ENCODE measurements at places on chromosomes 3 and 15.

GRCh38 chr15:43873651-43874050 lies 46.8 kb downstream of the WDR76 start:
- DNase-seq: no peak

- no peak for DNase-seq
Measured at GRCh38 chr15:52682781-52683180, 3.6 kb upstream of the ATOSA start.

GRCh38 chr3:59809710-59810444 lies 760.1 kb upstream of the CFAP20DC start:
- no peak for DNase-seq

DNA sequence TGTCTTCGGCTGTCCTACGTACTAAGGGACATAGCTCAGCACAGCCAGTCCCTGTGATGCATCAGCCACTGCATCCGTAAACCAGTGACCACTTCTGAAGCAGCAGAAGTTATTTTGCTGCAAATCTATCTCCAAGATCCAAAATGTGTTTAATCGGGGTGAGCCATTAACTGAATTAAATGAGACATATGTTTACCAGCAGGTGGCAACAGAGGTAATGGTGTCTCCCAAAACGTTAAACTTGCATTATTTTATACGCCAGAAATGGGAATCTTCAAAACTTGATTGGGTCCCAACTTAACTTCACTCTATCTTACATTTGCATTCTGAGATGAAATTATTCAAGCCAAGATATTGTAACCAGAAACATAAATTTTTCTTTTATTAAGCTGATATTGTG lies 75.3 kb upstream of the BOC start:
- DNase-seq: no peak

GRCh38 chr3:152319256-152319655 lies 50.5 kb downstream of the MBNL1 start:
- DNase-seq: no peak

DNA sequence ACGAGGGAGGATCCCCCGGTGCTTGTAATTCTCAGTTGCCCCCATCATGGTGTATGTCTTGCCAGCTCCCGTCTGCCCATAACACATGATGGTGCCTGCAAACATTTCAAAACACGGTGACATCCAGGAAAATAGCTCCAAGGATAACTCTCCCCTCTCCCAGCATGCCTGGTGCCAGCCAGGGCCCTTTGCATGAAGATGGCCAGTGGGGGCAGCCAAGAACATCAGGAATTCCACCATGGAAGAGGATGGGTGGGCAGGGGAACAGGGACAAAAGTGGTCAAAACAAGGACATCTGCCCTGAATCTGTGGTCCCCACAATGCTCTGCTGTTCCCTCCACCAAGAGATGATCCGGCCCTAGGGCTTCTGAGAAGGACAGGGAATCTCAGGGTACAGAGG lies 9.0 kb downstream of the KIF9 start:
- DNase-seq: no peak

DNA sequence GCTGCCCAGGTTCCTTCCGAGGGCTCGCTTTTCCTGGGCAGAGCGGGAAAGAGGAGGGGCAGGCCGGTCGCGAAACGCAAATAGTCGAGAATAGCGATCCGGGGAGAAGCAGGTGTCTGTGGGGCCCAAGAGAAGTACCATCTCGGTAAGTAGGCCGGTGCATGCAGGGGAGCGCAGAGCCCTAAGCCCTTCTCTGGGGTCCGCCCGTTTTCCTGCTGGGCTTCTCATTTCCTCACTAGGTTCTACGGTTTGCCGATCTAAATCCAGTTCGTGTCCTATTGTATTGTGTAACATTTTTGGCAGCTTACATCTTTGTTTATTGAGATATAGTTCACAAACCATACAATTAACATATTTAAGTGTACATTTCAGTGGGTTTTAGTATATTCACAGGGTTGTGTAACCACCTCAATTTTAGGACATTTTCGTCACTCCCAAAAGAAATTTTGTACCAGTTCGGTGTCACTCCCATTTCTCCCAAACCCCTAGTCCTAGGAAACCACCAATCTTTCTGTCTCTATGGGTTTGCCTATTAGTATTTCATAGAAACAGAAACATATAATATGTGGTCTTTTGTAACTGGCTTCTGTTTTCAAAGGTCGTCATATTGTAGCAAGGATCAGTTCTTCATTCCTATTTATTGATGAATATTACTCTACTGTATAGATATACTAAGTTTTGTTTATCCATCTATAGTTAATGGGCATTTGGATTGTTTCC lies 6.8 kb upstream of the TRIM69 start:
- no peak for DNase-seq

GRCh38 chr3:132255041-132255745 lies 62.0 kb upstream of the ACP3 start:
- DNase-seq: no peak

- no peak for DNase-seq
Measured at GRCh38 chr3:113867506-113867905, 28.9 kb downstream of the GRAMD1C start.

All from stimulated activated CD4-positive, alpha-beta T cell treated with anti-CD3 and anti-CD28 coated beads, Interleukin-12 subunit alpha, Interleukin-12 subunit beta, amount 100 ng/mL, for 24 hours (primary cell).